ENCODE measurements at places on chromosomes 11 and 22.
A peak's percentile ranks its signal among the peaks of the same experiment; 100 is the strongest.

GRCh38 chr11:122861631-122862030 is 20.9 kb upstream of the JHY start:
- DNase-seq, result no peak

GRCh38 chr22:23894710-23895598 is 771 bp downstream of the MIF start:
- DNase-seq, result peak; percentile 39

- DNase-seq, result no peak
Measured at GRCh38 chr22:25546751-25547150, 17.7 kb upstream of the GRK3 start.

- no peak for DNase-seq
Measured at GRCh38 chr11:44684859-44685281, 41.9 kb upstream of the TSPAN18 start.

GRCh38 chr22:47295226-47295901 is 532.9 kb downstream of the TBC1D22A start:
- no peak for DNase-seq

DNA sequence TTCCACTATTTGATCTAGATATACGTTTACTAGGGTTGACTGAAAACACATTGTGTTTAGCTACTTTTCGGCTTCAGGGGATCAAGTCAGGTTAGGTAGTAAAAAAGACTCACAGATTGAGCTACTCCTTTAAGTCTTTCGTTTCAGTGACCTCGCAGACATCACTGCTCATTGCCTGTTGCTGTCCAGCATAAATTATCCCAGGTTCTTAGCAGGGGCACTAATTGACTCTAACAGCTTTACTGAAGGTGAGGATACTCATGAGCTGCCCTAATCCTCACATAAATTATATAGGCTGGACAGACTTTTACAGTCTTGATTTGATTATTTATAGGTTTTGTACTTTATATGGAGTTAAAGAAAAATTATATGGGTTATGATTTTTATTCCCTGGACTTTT is 3.7 kb downstream of the CARD18 start:
- no peak for DNase-seq

DNA sequence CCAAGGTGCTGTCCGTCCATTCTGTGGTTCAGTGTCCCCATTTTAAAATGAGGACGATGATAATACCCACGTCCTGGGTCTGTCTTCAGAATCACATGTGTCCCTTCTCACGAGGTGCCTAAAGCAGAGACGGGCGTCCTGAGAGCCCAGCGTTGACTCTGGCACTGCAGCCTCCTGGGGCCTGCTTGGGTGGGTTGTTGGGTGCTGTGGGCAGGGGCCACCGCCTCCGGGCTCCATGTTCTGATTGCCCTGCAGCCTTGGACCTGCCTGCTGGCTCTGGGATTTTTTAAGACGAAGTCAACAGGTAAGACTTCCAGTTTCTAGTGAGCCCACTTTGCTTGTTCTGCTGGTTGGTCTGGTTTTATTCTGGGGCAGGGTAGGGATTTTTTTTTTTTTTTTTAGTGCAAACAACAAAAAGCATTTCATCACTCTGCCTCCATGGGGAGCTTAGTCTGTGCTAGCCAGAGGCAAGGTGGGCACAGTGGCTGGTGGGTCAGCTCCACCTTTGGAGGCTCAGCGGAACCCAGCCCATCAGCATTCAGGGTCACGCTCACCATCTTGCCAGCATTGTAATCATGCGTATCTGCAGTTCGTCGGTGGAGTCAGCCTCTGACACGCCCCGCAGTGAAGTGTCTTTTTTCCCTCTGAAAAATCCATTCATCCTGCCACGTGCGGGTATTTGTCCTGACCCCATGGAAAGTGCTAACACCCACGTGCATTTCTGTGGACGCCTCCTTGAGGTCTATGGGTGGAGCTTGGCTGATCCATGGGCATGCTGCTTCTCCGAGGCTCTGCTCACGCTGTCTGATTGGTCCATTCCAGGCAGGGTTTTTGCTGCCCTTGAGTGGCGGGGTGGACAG is 28.3 kb downstream of the NADSYN1 start:
- DNase-seq, result no peak

DNA sequence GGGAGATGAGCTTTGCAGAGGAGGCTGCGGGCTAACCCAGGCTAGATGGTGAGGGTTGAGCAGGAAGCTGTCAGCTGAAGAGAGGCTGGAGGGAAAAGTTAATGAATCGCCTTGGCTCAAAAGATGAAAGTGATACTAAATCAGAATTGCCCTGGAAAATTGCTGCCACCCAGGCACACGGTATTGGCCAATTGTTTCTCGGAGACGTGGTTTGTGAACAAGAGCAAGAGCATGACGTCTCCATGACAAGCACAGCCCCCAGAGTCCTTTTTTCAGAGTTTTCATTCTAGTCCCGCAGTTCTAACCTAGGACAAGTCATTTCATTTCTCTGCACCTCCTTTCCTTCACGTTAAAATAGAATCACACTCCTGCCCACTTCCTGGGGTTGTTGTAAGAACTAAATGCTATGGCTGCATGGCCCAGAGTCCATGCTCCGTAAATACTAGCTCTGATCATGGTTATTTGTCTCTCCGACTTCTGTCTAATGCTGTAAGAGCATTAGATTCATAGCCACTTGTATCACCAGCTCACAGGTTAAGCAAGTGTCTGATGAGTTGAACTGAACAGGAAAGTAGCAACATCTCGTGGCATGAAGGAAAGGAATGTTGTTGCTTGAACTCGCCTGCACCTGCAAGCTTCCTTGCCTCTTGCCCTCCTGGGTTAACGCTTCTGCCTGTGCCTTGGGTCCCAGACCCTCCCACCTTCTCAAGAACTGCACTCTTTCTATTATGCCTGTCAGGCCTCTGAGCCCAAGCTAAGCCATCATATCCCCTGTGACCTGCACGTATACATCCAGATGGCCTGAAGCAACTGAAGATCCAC is 33.8 kb upstream of the NUP50 start:
- no peak for DNase-seq

- DNase-seq, result no peak
Measured at GRCh38 chr11:37364246-37364839, 766.3 kb upstream of the RAG2 start.

DNA sequence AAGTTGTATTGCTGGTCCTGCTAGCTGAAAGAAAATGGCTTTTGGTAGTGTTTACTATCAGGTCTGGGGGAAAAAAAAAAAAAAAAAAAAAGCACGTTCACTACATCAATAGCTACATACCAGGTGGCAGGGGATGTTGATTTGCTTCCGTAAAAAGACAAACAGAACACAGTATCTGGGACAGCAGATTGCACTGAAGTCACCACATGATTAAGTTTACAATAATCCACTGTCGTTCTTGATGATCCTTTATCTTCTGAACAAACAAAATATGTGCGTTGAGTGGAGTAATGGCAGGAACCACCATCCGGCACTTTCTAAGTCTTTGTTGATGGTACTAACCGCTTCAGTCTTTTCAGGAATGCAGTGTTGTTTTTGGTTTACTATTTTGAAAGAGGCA is 48.7 kb downstream of the DDX6 start:
- no peak for DNase-seq

DNA sequence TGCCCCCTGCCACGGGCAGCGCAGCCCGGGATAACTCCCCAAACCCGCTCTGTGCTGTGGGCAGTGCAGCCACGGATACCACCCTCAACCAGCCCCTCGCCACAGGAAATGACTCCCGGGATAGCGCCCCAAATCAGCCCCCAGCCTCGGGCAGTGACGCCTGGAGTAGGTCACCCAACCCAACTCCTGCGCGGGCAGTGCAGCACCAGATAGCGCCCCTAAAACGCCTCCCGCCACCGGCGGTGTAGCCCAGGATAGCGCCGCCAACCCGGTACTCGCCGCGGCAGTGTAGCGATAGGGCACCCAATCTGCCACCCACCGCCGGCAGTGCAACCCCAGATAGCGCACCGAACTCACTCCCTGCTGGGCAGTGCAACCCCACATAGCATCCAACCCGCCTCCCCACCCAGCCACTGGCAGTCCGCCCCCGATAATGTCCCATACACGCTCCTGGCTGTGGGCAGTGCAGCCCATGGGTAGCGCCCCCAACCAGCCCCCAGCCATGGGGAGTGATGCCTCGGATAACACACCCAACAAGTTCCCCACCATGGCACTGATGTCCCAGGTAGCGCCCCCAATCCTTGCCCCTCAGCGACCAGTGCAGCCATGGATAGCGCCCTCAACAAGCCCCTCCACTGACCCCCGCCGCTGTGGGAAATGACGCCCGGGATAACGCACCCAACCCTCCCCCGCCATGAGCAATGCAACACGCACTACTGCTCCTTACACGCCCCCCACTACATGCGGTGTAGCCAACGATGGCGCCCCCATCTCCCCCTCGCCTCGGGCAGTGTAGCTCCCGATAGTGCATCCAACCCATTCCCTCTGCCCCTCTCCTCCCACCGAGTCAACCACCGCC is 1.5 kb downstream of the RFPL2 start:
- DNase-seq, result no peak

- no peak for DNase-seq
Measured at GRCh38 chr11:32094923-32095322, 4.0 kb downstream of the RCN1 start.

GRCh38 chr11:117884994-117885393 is 8.5 kb upstream of the FXYD6 start:
- no peak for DNase-seq

GRCh38 chr22:47132428-47132825 is 370.0 kb downstream of the TBC1D22A start:
- no peak for DNase-seq

GRCh38 chr11:19895776-19896175 is 183.1 kb downstream of the NAV2 start:
- no peak for DNase-seq

GRCh38 chr11:96168623-96169022 is 174.4 kb downstream of the MAML2 start:
- DNase-seq, result no peak

DNA sequence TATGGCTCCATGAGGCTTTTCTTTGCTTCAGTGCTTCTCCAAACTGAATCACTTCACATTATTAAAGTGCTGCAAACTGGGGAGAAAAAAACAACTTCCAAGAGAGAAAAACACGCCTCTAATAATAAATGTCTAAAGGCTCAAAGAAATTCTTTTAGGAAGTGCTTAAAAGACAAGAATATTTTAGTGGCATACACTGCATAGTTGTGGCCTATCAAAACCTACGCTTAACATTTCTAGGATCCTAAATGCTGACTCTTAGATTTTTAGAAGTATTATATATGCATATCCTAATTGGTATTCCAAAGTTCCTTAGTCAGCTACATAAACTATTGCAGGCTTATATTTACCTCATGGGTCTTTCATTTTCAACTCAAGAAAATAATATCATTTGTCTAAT is 879.0 kb upstream of the CCDC90B start:
- DNase-seq, result no peak

- DNase-seq, result no peak
Measured at GRCh38 chr11:46345131-46345597, 2.1 kb upstream of the DGKZ start.

DNA sequence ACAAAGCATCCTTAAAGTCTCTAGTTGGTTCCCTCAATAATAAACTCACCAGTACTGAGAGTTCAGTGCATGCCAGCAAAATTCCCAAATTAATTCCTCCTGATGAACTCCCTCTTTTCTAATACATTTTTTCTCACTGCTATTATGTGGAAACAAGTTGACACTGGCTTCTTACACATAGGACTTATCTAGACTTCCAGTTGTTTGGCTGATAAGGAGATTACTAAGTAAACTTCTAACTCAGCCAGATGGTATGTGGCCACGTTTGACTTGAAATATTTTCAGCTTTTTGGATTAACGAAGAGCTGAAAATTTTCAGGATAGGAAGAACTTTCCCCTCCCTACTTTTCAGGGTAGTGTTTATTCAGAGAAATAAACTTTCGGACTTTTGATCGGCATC is 1154.2 kb upstream of the TENM4 start:
- DNase-seq, result no peak

GRCh38 chr22:29073618-29074275 is 912 bp downstream of the KREMEN1 start:
- DNase-seq, result no peak

- no peak for DNase-seq
Measured at GRCh38 chr11:57323855-57324153, 948 bp downstream of the TNKS1BP1 start.

DNA sequence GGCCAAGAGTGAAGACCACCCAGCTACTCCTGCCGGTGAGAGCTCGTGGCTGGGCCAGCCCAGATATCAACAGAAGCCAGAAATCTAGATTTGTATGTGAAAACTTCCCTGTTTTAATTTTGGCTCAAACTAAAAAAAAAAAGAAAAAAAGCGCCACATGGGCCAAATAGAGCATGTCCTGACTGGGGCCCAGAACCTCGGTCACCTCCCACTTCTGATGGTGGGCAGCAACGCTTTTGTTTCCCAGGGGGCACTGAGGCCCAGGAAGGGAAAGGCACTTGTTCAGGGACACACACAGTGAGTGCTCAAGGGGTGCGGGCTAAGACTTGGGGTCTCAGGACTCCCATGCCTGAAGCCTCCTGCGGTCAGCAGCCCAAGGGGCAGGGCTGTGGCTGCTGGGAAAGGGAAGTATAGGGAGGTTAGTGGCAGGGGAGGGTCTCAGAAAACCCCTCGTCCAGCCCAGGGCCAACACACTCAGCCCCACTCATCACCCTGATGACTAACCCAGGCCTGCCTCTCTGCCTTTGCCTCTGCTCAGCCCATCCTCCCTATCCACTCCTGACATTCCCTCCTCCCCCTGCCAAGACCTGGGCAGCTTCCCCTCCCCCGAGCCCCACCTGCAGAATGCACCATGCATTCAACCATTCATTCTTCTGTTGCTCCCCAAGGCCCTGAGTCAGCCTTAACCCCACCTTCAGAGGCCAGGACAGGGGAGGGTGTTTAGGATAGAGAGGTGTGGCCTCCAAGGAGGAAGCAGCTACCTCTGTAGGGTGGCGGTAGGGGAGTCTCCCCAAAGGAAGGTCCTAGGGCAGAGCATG is 30.0 kb upstream of the TCF20 start:
- no peak for DNase-seq

DNA sequence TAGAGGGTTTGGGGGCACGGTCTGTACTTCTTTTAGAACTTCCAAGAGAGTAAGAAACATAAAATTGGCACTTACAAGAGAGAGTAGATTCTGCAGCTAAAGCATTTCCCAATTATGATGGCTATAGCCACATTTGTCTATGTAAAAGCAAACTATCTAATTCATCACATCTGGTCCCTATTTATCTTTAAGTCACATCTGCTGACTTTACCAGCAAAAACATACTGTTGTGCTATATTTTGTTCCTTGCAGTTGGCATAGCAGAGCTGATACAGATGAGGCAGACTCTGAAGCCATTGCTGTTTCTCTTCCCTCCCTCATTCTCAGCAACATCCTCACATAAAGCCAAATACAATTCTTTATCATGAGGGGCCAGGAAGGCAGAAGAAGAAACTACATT is 1533.5 kb upstream of the RAG2 start:
- no peak for DNase-seq

GRCh38 chr11:94142308-94143281 is 14.0 kb downstream of the PANX1 start:
- DNase-seq, result no peak

DNA sequence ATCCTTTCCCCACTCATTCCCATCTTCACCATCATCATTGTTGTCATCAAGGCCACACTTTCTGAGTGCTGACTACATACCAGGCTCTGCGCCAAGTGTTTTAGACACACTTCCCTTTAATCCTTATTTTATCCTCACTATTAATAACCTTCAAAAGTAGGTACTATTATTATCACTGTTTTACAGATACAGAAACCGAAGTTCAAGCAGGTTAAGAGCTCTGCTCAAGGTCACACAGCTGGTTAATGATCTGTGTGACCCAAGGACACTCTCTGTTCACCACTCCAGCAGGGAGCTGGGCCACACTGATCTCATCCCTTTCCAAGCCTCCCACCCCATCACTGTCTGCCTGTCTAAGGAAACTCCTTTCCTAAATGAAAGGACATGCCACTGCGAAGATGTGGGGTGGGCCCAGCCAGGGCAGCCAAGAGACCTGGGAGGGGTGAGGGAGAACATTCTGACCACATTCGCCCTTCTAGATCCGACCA is 17.2 kb upstream of the TSKU start:
- no peak for DNase-seq
